ENCODE measurements at places on chromosomes 7 and 10.

DNA sequence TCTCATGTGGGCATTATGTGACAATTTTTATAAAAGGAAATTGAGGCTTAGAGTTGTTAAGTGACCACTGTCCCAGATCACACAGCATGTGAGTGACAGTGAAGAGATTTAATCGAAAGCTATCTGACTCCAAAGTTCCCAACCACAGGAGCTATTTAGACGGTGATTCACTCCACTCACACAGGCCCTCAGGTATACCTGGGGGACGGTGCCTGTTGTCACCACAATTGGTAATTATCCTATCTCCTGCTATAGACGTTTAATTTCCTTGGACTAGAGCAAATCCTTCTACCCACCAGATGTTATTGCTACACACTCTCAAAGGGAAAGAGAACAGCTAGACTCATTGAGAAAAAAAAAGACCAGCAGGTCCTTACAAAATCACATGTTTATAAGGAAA lies 145.5 kb downstream of the KLF6 start:
- no peak for DNase-seq

- DNase-seq = no peak
Measured at GRCh38 chr7:155487509-155488482, 29.9 kb downstream of the EN2 start.

GRCh38 chr7:36763132-36763816 lies 39.0 kb upstream of the AOAH start:
- no peak for DNase-seq

- no peak for DNase-seq
Measured at GRCh38 chr10:124696446-124697392, 47.5 kb downstream of the FAM53B start.

DNA sequence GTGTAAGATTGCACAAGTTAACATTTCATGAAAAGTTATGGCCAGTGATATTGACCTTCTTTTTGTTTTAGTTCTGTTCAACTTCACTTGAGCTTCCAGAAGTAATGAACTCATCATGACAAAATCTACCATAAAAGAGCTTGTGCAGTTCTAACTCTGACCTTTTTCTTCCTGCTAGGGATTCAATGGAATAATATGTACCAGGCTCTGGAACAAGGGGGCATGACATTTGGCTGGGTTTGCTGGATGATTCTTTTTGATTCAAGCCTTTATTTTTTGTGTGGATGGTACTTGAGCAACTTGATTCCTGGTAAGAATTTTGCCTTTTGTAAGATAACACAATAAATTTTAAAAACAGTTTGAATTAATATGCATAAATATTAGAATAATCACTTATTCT lies 205.0 kb downstream of the ABCA13 start:
- no peak for DNase-seq

DNA sequence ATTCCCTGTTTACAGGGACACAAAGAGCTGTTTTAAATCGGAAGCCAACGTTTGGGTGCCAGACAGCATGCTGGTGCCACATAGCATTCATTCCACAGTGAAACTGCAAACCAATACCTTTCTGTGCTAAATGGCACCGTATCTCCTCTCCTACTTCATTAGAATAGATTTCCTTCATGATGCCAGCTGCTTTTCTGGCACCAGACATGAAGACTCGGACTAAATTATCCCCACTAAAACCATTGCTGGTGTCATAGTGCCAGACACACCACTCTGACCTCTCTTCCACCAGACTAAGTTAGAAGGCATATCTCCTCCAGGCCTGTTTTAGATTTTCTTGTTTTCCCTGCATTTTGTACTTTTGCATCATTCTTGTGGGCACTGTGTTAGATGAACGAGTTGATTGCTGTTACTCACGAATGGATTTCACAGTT lies 155.1 kb downstream of the ETV1 start:
- no peak for DNase-seq

DNA sequence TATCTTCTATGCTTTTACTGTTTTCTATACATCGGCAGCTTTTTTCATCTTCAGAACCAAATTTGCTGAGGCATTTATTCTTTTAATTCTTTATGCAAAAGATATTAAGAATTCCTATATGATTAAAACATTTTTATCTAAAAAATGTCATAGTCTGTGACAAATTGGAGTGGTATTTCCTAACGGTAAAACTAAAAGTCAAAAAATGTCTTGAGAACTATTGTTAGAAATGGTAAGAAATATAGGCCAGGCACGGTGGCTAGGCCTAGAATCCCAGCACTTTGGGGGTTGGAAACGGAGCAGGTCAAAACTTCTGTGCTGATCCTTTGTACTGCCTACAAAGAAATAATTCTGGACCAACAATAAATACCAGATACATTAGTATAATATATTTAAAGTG lies 57.7 kb upstream of the PRR15 start:
- DNase-seq = no peak

DNA sequence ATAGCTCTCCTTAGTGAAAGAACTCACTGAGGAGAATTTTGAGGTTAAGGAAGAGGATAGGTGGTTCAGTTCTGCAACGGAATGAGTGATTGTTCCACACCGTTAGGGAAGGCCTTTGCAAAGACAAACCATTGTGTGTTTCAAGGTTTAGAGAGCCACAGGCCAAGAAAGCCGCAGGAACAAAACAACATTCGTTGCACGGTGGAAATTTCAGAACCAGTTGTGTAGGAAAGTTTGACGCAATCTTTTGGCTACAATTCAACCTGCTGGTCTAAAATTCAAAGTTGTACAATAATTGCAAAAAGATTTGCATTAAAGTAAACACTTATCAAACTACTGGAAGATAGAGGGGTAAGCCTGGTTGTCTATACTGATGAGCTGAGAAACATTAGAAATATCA lies 91.4 kb downstream of the FAM107B start:
- no peak for DNase-seq

DNA sequence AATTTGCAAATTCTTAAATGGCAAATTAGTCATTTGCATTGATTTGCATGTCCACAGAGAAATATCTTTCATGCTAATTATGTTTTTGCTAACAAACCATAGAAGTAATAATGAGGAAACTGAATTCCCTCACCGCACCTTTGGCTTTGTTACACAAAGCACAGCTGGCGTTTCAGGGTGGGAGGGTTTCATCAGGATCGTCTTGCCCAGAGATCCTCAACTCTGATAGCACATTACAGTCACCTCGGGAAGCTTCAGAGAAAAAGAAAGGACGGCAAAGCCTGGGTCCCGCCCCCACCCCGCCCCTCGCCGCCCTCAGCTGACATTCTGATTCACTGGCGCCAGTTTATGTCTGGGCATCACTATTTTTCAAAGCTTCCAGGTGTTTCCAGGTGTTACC lies 119.4 kb downstream of the PTPRN2 start:
- DNase-seq = no peak

- no peak for DNase-seq
Measured at GRCh38 chr10:75071756-75072155, 39.7 kb upstream of the SAMD8 start.

DNA sequence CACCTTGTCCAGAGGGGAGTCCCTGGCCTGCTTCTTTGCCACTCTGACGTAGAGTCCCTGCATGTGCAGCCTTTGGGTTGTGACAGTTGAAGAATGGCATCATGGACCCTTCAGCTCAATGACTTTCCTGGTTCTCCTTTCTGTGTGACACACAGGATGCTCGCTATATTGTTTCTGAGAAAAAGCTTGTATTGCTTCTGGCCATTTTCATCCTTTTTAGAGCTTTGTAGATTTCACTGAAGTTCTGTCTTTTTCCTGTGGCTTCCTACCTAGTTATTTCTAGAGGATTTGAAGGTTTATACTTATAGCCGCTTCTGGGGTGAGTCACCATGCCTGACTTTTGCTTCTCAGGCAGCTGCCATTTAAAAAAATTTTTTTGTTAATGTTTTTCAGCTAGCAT lies 27.0 kb downstream of the SND1 start:
- DNase-seq = no peak

DNA sequence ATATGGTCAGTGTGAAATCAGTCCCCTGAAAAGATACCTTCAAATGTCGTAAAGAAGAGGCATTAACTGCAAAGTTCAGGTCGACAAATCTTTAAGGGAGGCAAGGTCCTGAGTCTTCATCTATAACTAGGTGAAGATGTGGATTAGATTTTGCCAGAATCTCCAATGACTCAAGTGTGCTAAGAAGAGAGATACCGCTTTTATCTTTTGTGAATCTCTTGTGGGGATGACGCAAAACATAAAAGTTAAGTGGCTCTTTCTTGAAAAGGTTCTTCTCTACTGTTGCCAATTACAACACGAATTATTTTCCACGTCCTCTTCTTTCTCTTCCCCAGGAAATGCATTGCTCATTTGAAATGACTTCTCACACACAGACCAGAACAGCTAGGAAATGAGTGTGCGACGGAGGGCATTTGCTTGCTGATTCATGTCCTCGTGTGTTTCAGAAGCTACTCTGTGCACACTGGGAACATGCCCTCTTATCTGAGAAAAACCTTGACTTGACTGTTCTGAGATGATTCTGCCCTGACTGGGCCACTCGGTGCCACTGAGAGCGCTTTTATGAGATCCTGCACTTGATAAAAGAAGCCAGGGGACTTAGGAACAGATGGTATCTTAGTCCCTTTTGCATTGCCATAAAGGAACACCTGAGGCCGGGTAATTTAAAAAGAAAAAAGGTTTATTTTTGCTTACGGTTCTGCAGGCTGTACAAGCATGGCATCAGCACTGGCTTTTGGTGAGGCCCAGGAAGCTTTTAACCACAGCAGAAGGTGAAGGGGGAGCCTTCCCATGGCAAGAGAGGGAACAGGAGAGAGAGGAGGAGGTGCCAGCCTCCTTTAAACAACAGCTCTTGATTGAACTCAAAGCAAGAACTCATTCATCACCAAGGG lies 169.5 kb upstream of the PFKP start:
- DNase-seq = no peak

GRCh38 chr7:113373863-113374262 lies 255.5 kb upstream of the SMIM30 start:
- no peak for DNase-seq

DNA sequence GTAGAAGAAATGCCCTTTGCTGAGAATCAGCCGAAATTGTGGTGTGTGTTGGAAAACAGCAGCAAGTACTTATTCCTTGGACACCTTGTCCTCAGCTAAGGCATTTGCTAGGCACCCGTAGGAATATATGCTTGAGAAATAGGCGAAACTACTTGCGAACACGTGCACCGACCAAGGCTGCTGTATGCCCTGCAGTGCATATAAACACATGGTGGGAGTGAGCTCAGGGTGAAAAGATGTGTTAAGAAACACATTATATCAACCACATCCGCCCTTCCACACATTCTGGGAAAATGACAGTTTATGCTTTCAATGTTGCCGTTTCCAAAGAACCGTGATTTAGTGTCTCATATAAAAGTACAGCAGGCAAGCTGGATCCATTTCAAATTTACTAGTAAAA lies 199.2 kb downstream of the JCAD start:
- DNase-seq = no peak

DNA sequence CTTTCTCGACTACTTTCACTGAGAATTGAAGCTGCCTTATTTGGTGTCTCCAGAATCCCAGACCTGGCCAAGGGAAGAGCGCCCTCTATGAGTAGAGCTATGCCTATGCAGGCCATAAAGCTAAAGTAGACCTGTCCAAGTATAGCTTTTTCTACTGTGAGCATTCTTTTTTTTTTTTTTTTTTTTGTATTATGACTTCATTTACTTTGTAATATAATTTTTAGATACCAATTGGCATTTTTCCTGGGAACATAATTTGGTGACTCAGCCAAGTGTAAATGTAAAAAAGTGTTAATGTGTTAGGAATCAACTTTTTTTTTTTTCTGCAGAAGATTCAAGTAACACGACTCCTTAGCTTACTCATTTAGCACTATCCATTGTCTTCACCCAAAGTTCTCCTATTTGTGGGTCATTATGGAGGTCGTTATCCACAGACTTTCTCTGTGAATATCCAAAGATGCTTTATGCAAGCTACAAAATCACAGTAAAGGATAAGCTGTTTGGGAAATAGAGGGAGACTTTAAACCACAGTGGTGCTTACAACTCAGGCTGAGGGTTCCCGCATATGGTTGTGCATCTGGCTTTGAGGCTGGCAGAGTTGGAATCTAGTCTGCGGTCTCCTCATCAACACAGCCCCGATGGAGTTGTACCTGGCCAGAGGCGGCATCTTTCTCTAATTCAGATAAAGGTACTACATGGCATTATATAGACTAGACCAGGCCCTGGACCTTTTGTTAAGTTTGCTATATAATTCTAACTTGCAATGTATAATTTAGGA lies 1040.2 kb upstream of the SORCS1 start:
- no peak for DNase-seq

DNA sequence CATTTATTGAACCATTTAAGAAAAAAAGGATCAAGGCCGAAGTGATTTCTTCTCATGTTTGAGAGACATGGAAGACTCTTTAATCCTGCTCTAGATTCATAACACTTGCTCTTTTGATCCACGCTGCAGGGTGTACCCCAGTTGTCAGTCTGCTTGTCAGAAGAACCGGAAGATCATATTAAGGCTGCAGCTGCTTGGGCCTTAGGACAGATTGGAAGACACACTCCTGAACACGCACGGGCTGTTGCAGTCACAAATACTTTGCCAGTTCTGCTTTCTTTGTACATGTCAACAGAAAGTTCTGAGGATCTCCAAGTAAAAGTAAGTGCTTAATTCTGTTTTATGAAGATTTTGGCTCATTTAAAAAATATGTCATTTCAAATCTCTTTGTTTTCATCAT lies 46.3 kb downstream of the SPAG6 start:
- DNase-seq = no peak

GRCh38 chr7:15543256-15543655 lies 18.6 kb downstream of the AGMO start:
- DNase-seq = no peak

DNA sequence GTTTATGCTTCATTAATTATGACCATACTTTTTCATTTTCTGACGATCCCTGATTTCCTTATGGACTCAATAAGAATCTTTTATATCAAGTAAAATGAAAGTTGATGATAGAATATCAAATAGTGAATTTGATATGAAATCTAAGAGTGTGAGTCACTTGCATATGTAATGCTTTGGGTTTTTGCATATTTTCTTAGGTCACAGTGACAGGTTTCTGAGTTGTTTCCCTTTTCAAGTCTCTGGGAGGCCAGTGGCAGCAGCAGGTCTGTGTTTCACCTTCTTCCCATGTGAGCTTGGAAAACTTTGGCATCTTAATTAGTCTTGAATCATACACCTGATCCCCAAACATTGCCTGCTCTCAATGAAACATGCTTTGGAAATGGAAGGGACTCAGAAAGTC lies 34.7 kb upstream of the GJD4 start:
- DNase-seq = no peak

DNA sequence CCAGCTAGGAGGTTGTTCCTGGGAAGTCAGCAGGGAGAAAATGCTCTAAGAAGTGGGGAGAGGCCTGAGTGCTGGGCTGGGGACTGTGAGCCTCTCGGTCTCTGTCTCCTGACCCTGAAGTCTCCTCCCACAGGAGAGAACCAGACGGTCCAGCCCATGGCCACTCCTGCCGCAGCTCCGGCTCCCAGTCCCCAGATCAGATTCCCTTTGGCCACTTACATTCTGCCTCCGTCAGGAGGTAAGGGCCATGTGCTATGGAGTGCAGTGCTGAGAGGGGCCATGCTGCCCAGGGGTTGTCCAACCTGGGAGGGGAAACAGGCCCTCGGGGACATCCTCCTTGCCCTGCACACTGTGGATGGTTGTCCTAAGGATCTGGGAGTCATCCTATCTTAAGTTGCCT lies 21.3 kb upstream of the ZNF467 start:
- DNase-seq = no peak
